Suppressor macrophage (primary cell): ENCODE measurements at places on chromosomes 5 and 9.
A peak's percentile ranks its signal among the peaks of the same experiment; 100 is the strongest.

- DNase-seq, result no peak
Measured at GRCh38 chr9:80134487-80134886, 562.7 kb downstream of the TLE4 start.

DNA sequence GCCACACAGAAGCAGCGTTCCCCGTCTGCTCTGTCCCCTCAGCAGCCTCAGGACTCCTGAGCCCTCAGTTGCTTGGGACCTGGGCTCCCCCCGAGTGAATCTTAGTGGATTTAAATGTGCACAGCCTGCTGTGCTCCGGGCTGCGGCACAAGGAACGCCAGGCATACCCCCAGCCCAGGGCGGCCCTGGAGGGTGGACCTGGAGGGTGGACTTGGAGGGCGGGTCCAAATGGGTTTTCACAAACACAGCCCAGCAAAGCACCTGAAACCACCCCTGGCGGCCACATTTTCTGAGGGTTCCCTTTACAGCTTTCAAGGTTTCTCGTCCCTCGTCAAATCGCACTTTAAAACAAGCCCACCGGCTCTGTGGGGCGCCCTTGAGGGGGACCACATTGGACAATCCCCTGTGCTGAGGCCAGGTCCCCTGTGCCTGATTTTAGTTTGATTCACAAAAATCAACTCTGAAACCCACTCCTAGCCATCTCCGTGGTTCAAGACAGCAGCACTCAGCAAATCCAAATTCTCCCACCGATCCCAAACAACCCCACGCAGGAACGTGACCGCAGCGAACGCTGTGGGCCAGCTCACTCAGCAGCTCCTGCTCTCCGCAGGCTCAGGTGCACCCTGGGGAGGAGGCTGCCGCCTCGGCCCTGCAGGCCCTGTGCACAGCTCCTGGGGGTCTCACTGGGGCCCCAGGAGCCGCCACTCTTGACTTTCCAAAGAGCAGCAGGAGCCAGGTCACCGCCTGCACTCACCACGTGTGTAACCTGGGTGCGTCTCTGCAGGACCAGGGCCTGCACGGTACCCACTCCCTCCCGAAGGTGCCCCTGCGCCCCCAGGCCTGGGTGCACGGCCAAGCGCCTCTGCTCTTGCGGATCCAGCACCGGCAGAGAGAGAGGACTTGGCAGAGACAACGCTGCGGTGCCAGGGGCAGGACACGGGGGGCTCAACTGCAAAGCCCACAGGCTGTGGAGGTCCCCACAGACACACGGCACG lies 29.1 kb downstream of the TERT start:
- DNase-seq, result no peak

DNA sequence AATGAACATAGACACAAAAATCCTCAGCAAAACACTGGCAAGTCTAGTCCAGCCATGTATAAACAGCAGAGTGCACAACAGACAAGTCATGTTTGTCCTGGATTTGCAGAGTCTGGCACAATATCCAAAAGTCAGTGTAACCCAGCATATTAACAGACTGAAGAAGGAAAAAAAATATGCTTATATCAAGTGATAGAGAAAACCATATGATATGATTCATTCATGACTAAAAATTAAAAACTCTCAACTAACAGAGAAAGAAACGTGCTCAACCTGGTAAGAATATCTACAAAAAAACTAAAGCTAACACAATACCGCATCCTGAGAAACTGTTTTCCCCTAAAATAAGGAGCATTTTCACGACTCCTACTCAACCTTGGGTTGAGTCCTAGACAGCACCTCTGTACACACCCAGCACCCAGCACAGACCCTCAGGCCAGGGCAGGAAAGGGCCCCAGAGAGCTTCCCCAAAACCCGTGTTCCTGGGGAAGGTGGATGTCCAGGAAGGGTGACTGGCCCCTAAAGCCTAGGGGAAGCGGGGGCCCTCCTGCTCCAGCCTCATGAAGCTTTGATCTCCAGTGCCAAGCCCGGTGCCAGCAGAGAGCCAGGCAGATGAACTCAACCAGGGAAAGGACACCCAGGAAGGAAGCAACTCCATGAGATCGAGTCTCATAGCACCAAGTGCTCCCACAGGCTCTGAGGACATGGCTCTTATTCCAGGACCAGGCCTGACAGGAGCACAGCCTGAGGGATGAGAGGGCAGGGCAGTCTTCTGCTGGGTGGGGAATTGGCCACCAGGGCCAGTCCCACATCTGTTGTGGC lies 38.9 kb downstream of the ADAMTS2 start:
- DNase-seq, result no peak

DNA sequence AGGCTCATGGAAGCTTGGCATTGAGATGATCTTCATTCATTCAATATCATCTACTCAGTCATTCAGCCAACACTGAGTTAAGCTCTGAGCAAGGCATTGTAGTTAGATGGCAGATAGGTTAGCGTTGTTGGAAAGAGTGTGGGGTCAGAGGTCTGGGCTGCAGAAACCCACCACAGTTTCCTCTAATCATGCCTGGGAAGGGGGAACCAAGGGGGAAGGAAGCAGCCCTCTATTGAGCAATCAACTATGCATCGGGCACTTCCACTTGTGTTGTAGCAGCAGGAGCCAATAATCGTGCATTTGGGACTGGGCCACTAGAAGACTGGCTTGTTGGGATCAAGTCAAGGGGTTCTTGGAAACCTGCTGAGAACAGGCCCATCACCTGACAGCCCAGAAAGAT lies 139.1 kb downstream of the PIP5K1B start:
- peak; percentile 62 for DNase-seq

- no peak for DNase-seq
Measured at GRCh38 chr9:4009006-4009511, 290.8 kb downstream of the GLIS3 start.

DNA sequence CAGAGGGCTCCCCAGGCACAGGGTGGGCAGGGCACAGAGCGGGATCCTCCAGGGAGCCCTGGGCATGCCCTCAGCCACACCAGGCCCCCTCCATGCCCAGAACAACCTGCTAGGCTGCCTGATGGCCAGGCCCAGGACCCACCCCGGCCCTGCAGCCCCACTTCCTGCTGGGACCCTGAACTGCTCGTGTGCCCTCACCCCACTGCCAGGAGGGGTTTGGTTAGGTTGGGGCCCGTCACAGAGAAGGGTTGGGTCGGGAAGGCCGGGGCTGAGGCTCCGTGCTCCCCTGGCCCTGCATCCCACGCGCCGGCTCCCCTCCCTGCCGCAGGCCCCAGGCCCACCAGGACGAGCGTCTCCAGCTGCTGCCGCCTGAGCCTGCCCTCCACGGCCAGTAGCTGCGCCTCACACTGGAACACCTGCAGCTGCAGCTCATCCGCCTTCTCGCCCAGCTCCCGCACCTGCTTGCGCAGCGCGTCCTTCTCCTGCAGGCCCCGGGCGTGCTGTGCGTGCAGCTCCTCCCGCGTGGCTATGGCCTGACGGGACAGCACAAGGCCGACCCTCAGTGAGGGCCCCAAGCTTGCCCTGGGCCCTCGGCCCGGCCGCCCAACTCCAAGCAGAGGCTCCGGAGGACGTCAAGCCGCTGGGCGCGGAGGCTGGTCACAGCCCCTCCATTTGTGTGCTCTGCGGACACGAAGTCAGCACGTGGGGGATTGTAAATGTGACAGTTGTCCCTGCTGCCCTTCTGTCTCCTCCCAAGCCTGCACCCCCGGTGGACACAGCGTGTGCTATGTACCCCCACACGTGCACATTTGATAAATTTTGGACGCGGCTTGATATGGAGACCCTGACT lies 4.0 kb upstream of the DNLZ start:
- no peak for DNase-seq

DNA sequence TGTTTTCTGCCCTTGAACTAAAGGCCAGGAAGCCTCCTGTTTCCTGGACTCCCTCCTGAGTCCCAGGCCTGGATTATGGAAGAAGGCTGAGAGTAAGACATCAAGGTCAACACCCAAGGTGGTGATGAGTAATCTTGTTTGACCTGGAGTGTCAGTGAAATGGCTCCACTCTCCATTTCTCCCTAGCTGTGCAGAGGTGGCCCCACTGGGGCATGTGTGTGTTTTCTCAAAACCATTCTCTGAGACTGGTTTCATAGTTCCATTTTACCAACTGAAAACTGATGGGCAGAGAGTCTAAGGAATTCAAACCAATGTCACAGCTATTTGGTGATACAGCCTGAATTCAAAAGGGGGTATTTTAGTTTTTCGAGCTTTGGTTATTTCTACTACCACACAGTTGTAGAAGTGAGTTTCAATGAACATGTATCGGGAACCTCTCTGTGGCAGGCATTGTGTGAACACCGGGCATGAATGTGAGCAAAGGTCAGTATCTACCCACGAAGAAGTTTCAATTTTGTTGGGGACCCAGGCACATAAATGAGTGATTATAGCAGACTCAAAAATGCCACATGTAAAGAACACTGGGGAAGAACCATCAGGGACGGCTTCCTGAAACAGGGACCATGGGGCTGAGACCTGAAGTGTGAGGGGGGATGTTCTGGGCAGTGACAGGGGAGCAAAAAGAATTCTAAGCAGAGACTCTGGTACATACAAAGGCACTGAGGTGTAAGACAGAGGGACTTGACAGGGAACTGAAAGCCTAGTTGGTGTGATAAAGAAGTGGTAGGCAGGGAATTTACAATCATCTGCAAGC lies 269.6 kb upstream of the KLF4 start:
- DNase-seq, result no peak

DNA sequence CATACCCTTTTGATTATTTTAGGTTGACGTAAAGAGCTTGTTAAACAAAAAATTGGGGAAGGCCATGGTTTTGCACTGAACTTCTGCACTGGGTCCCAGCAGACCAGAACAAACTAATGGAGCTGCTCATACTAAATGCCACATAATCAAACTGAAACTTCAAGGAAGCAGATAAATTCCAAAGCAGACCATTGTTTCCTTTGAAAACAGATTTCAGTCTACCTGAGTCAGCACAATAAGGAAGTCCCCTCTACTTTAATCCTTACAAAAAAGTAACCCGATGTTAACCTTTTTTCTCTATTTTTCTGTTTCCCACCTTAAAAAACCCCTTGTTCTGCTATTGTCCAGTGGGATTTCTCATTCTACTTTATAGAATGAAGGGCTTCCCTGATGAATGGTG lies 39.2 kb downstream of the WDR36 start:
- no peak for DNase-seq

- no peak for DNase-seq
Measured at GRCh38 chr9:26523577-26523976, 369.0 kb downstream of the CAAP1 start.

- DNase-seq, result no peak
Measured at GRCh38 chr5:116495786-116496357, 78.8 kb downstream of the SEMA6A start.

GRCh38 chr5:179909224-179909623 lies 1.5 kb upstream of the TBC1D9B start:
- DNase-seq, result no peak

DNA sequence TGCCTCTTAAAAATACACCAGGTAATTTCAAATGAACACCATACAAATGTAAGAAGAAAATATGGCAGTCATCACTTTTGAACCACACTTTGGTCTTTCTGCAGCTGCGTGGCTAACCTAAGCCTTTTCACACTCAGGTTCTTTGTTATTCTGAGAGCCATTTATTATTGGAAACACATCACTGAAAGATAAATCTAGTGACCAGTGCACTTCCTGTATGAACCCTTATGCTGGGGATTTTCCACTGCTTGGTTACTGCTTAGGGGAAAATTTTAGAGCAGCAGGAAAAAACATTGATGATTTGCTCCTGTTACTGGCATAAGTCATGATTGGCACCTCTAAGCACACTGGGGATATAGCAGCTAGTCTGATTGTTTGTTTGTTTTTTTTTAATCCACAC lies 58.6 kb upstream of the RANBP3L start:
- DNase-seq, result no peak

DNA sequence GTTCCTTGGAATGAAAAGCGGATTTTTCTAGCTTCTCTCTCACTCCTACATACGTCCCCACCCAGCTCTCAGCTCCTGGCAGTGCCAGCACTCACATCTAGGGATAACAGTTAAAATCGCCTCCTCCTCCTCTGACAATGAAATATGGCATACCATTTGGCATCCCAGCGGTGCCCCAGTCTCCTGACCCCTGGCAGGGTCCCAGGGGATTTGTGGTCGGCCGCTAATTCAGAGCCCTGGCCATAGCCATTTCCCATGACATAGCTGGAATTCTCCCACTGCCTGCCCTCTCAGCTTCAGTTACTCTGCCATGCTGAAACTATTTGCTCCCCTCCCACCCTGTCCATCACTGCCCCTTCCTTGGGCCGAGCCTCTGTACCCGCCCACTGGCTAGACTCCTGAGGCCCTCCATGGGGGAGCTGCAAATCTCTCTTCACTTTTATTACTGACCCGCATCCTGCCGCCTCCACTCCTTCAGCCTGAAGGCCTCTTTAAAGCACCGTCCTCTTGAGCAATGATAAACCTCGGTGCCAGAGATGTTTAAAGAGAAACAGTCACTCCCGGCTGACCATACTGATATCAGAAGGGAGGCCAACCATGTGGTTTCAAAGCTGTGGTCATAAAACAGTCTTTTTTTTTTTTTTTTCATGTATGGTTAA lies 139.8 kb downstream of the SLIT3 start:
- no peak for DNase-seq

GRCh38 chr5:150469718-150470469 lies 20.4 kb upstream of the RPS14 start:
- DNase-seq, result no peak

- peak; percentile 58 for DNase-seq
Measured at GRCh38 chr5:81787474-81788242, 36.8 kb upstream of the SSBP2 start.

DNA sequence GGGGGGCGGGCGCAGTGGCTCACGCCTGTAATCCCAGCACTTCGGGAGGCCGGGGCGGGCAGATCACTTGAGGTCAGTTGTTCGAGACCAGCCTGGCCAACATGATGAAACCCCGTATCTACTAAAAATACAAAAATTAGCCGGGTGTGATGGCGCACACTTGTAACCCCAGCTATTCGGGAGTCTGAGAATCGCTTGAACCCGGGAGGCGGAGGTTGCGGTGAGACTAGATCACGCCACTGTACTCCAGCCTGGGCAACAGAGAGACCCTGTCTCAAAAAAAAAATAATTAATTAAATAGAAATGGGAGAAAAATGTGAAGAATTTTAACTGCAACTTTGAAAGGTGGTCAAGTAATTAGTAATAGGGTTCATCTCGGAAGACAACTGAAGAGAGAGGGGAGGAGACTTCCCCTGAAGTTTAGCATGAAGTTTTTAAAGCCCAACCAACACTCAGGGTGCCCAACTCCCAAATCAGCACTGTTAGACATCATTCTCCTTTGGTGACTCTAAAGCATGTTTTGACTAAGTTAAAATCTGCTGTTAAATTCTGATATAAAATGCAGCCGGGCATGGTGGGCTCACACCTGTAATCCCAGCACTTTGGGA lies 1.4 kb upstream of the CSNK1A1 start:
- DNase-seq, result no peak

GRCh38 chr5:54073131-54073530 lies 237.2 kb downstream of the ARL15 start:
- DNase-seq, result no peak

DNA sequence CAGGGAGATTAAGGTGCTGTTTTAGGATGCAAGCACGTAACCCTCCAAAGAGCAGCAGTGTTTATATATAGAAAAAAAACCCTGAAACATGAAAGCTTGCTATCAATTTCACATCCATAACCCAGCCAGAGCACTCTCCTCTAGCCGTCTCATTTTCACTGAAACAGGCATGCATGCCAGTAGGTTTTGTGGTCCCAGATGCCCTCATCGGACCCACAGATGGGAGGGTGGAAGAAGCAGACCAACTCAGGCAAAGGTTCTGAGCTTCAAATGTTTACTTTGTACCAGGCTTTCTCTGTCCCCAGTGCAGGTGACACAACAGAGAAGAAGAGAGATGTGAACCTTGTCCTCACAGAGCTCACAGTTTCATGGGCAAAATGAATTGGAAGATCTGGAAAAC lies 127.4 kb upstream of the ATP10B start:
- no peak for DNase-seq
